ENCODE measurements at places on chromosomes 7 and 10.
A peak's percentile ranks its signal among the peaks of the same experiment; 100 is the strongest.

- DNase-seq = no peak
Measured at GRCh38 chr7:107874111-107874510, 16.9 kb upstream of the DLD start.

GRCh38 chr10:84012831-84013458 is 126.4 kb upstream of the GHITM start:
- no peak for DNase-seq

DNA sequence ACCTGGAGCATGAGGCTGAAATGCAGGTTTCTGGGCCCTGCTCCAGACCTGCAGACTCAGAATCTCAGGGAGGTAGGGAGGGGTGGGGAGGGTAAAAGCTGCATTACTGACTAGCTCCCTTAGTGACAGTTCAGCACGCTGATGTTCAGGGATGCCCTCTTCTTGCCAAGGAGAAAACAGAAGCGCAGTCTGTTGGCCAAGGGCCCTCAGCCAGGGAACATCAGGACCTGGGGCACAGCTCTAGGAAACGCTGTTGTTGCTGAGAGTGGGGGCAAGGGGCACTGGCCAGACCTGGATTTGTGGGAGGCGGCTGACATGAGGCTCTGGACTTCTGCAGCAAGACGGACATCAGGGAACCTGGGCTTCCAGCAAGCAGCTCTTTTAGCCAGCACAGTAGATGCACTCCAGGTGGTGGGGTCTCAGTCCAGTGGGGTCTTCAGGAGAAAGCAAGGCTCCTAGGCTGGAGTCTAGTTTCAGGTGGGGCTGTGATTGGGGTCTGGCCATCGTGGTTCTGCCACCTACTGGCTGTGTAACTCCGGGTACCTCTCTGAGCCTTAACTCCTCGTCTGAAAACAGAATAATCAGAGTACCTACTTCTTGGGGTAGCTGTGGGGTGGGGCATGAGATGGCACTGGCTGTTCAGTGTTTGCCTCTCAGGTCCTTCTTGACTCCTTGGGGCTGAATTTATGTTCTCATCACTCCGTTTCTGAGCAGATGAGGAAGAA is 72.9 kb upstream of the PRLHR start:
- no peak for DNase-seq

GRCh38 chr7:28988091-28988490 is 30.0 kb upstream of the TRIL start:
- DNase-seq = peak; percentile 73

GRCh38 chr7:30546596-30546995 is 42.0 kb upstream of the GGCT start:
- DNase-seq = no peak
